ENCODE measurements at places on chromosomes 12 and 14. TPM values are rescaled to one million over a fixed set of nuclear protein-coding genes. Genes with fewer than 3 reads are reported as not detected.

The ACRBP gene
- 2.7 TPM for total RNA-seq

DNA sequence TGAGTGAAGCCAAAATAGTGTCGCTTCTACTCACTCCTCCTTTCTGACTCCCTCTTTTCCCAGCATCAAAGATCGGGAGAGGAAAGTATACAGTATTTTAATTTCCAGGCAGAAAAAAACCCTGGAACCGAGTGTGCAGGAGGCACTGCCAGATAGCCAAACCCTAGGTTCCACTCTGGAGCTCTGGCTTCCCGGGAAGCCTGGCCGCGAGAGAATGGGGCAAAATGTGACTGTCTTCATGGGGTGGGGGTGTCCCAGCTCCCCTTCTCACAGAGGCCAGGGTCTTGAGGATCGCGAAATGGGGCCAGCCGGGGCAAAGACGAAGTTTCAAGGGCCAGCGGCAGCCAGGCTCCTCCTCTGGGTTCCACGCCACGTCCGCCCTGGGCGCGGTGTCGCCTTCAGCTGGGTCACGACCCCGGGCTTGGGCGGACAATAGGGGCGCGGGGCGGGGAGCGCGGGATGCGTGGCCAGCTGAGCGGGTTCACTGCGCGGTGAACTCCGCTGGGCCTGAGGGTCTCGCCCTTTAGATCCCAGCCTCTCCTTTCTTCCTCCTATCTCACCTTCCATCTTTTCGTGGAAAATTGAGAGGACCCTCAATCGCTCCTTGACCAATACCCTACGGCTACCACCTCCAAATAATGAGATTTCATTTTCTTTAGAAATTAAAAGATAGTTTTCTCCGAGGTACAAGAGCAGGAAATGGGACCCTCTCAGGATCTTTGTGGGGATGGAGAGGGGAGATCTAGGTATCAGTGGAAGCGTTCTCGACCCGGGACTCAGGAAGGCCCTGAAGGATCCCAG lies 6.7 kb downstream of the HOXC4 start:
- no peaks in the 10 kb centered on the region for H3K36me3 ChIP-seq
- no peak overlapping the region for H3K4me3 ChIP-seq
- H3K4me1 ChIP-seq, result peaks cover 7% of the 10 kb centered on the region
- no peak overlapping the region for H3K27ac ChIP-seq
- DNase-seq, result no peak
- peaks cover 100% of the 10 kb centered on the region for H3K27me3 ChIP-seq

The NOS1 gene
- 0.11 TPM for total RNA-seq

- H3K36me3 ChIP-seq, result no peaks in the 10 kb centered on the region
- DNase-seq, result no peak
- no peaks in the 10 kb centered on the region for H3K27me3 ChIP-seq
- H3K27ac ChIP-seq, result no peak overlapping the region
- H3K4me1 ChIP-seq, result no peaks in the 10 kb centered on the region
Observed at GRCh38 chr12:1853716-1854115, 33.4 kb downstream of the LRTM2 start.

The VSIG10 gene
- 22.6 TPM for total RNA-seq

The RALGAPA1 gene
- total RNA-seq, result 31.7 TPM

The FOXG1 gene
- 1.5 TPM for total RNA-seq

- no peaks in the 10 kb centered on the region for H3K4me1 ChIP-seq
- no peak overlapping the region for H3K4me3 ChIP-seq
- H3K36me3 ChIP-seq, result no peaks in the 10 kb centered on the region
- no peaks in the 10 kb centered on the region for H3K27me3 ChIP-seq
- no peak overlapping the region for H3K27ac ChIP-seq
Observed at GRCh38 chr14:100012478-100013327, 52.5 kb upstream of the EVL start.

The IAPP gene
- 0.15 TPM for total RNA-seq

DNA sequence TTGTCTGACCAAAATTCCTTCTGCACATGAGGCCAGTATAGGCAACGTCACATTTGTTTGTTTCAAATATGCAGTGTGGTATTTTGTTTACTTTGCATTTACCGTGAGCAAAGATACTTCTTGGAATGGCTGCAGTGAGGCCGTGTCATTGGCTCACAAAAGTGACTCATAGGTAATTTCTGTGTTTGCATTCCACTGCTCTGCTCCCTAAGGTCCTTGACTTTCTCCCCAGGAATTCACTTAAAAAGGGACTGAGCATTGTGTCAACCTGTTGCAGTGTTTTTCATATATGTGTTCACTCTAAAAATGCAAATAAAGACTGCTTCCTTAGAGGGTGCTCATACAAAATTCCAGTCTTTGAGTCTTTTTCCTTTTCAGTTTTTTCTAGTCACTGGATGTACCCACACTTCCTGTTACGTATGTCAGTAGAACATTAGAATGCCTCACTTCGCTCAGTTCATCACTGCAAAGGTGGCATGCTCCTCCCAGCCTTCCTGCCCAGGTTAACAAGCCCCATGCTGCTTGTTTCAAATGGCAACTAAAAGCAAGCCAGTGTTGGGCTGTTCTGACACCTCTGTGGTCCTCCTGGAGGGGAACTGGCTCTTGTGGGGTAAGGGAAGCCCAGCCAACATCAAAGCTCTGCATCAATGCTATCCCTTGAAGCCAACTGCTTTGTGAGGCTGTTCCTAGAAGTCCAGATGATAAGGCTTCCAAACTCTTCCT lies 9.1 kb downstream of the C12orf76 start:
- no peak for DNase-seq
- no peaks in the 10 kb centered on the region for H3K36me3 ChIP-seq
- H3K27ac ChIP-seq, result no peak overlapping the region
- peaks cover 6% of the 10 kb centered on the region for H3K4me1 ChIP-seq
- no peaks in the 10 kb centered on the region for H3K27me3 ChIP-seq
- H3K4me3 ChIP-seq, result no peak overlapping the region

The ATL1 gene
- total RNA-seq, result 7.3 TPM

- no peak overlapping the region for H3K4me3 ChIP-seq
- no peaks in the 10 kb centered on the region for H3K36me3 ChIP-seq
- no peak for DNase-seq
- H3K4me1 ChIP-seq, result peaks cover 14% of the 10 kb centered on the region
Observed at GRCh38 chr14:104442631-104443390, 136.8 kb upstream of the C14orf180 start.

DNA sequence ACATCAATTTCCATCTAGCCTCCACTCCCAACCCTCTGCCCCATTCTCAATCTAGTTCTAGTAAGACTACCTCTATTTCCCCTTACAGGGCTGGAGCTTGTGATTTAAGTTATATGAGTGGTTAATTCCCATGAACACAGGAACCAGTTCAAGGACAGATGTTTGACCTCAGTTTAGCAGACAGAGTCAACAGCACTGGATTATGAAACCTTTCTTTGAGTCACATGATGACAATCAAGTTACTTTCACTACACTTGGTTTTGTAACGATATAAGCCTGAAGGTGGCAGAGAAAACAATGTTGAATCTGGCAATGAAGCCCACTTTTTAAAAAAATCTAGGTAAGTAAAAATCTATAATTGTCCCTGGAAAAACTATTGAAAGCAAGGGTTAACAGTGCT lies 1646.2 kb upstream of the FLRT2 start:
- H3K4me1 ChIP-seq, result no peaks in the 10 kb centered on the region
- H3K4me3 ChIP-seq, result no peak overlapping the region
- H3K36me3 ChIP-seq, result no peaks in the 10 kb centered on the region
- no peaks in the 10 kb centered on the region for H3K27me3 ChIP-seq

GRCh38 chr12:52063082-52063924 lies 6.5 kb upstream of the ATG101 start:
- peaks cover 9% of the 10 kb centered on the region for H3K4me1 ChIP-seq
- H3K27me3 ChIP-seq, result peaks cover 18% of the 10 kb centered on the region
- H3K36me3 ChIP-seq, result no peaks in the 10 kb centered on the region
- no peak for DNase-seq

- no peak overlapping the region for H3K27ac ChIP-seq
- H3K4me3 ChIP-seq, result no peak overlapping the region
- no peaks in the 10 kb centered on the region for H3K36me3 ChIP-seq
Observed at GRCh38 chr12:54565986-54566544, 16.7 kb downstream of the PDE1B start.

GRCh38 chr12:104314242-104314614 lies 10.7 kb downstream of the EID3 start:
- H3K4me1 ChIP-seq, result no peaks in the 10 kb centered on the region
- peaks cover 57% of the 10 kb centered on the region for H3K36me3 ChIP-seq
- no peaks in the 10 kb centered on the region for H3K27me3 ChIP-seq
- no peak overlapping the region for H3K4me3 ChIP-seq
- no peak for DNase-seq

- no peak overlapping the region for H3K27ac ChIP-seq
- DNase-seq, result no peak
- H3K4me1 ChIP-seq, result peaks cover 11% of the 10 kb centered on the region
- no peaks in the 10 kb centered on the region for H3K36me3 ChIP-seq
- no peak overlapping the region for H3K4me3 ChIP-seq
- no peaks in the 10 kb centered on the region for H3K27me3 ChIP-seq
Observed at GRCh38 chr14:89842837-89843236, 111.7 kb downstream of the EFCAB11 start.

GRCh38 chr12:68612202-68612601 lies 1.5 kb downstream of the RAP1B start:
- H3K27ac ChIP-seq, result no peak overlapping the region
- peak overlapping the region; percentile 94 for H3K4me3 ChIP-seq
- H3K4me1 ChIP-seq, result peaks cover 42% of the 10 kb centered on the region
- no peak for DNase-seq
- peaks cover 6% of the 10 kb centered on the region for H3K36me3 ChIP-seq

DNA sequence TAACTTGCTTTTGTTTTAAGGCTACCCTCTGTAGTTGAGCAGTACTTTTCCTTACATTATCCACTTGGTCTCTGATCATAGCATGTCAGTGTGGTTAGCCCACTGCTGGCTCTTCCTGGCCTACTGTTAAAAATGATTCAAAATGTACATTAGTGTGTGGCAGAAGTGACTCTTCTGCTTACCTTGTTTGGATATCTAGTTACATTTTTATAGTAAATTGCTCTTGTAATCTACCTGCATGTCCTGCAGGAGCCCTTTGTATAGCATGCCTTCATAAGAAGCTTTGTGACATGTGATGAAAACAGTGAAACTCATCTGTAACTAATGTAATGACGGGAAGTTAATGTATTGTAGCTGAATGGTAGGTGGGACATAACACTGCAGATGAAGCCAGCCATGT lies 8.1 kb downstream of the SPATS2 start:
- no peaks in the 10 kb centered on the region for H3K36me3 ChIP-seq
- H3K27me3 ChIP-seq, result no peaks in the 10 kb centered on the region
- DNase-seq, result no peak
- H3K4me3 ChIP-seq, result no peak overlapping the region
- H3K4me1 ChIP-seq, result no peaks in the 10 kb centered on the region

The CHGA gene
- 0.77 TPM for total RNA-seq

DNA sequence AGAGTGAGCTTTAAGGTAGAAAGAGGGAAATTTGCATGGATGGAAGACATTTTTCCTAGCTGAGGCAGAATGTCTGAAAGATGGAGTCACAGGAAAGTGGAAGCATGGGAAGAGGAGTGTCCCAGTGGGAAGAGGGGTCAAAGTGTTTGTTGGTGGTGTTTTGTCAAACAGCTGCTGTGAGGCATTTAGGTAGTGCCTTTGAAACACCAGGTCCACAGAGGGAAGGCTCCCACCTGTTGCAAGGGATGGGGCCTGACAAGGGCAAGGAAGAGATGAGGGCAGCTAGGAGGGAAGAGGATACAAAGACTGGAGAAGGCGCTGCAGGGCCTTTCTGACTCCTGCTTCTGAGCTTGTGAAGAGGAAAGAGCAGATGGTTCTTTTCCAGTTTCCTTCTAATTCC lies 91.8 kb upstream of the CISTR start:
- no peak for DNase-seq
- peaks cover 93% of the 10 kb centered on the region for H3K27me3 ChIP-seq
- H3K36me3 ChIP-seq, result no peaks in the 10 kb centered on the region
- H3K4me3 ChIP-seq, result no peak overlapping the region

DNA sequence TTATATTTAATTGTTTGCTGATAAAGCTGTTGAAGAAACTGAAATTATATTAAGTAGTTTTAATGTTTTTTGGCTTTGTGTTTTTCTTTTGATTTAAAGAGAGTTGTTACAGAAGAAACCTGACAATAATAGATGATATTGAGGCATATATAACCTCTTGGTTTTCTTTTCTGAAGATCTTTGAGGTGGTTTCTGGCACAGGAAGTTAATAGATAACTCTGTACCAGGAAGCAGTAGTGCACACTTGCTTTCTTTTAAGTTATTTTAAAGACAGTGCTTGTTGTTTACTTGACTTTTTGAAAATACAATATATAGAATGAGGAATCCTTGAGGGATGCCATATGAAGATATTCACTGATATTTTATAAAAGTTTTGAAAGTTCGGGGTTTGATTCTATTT lies 209.0 kb upstream of the FBXO33 start:
- H3K36me3 ChIP-seq, result no peaks in the 10 kb centered on the region
- no peak overlapping the region for H3K4me3 ChIP-seq
- no peak for DNase-seq
- no peak overlapping the region for H3K27ac ChIP-seq

The MYRFL gene
- 0.37 TPM for total RNA-seq

- no peaks in the 10 kb centered on the region for H3K27me3 ChIP-seq
- no peak overlapping the region for H3K27ac ChIP-seq
- peaks cover 10% of the 10 kb centered on the region for H3K4me1 ChIP-seq
Observed at GRCh38 chr12:63070709-63071108, 80.3 kb downstream of the AVPR1A start.

- H3K27ac ChIP-seq, result peak overlapping the region; percentile 96
- peak overlapping the region; percentile 4 for H3K4me3 ChIP-seq
- H3K4me1 ChIP-seq, result peaks cover 56% of the 10 kb centered on the region
Observed at GRCh38 chr12:109605599-109606228, 32.1 kb downstream of the MVK start.

DNA sequence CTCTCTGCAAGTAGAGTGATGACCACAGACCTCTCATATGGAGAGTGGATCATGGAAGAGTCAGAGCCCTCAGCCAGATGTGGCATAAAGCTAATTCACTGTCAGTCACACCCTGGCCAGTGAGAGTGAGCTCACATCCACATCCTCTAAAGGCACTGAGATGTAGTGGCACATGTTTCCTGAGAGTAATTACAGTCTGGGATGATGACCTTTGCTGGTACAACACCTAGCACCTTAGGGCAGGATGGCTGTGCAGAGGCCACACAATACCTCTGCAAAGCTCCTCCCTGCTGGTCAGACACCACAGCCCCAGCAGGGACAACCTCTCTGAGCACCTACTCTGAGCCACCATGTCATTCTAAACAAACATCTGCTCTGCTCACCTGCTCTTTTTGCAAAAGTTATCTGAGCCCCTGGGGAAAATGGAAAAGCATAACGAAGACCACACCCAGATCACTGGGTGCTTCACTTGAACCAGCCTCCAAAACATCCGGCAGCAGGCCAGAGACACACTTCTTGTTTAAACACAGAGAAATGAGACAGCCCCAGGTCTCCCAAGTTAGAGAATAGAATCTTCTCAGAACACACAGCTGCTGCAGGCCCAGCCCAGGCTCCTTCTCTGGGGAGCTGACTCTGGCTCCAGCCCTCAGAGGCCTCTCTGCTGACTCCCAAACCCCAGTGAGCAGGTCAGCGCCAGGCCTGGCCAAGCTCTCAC lies 30.3 kb downstream of the PITPNM2 start:
- no peaks in the 10 kb centered on the region for H3K4me1 ChIP-seq
- no peak overlapping the region for H3K27ac ChIP-seq
- peaks cover 29% of the 10 kb centered on the region for H3K27me3 ChIP-seq
- H3K36me3 ChIP-seq, result no peaks in the 10 kb centered on the region
- DNase-seq, result no peak
- no peak overlapping the region for H3K4me3 ChIP-seq

GRCh38 chr14:32512348-32512747 lies 183.2 kb downstream of the AKAP6 start:
- no peaks in the 10 kb centered on the region for H3K4me1 ChIP-seq
- H3K27me3 ChIP-seq, result no peaks in the 10 kb centered on the region
- no peaks in the 10 kb centered on the region for H3K36me3 ChIP-seq
- H3K4me3 ChIP-seq, result no peak overlapping the region
- DNase-seq, result no peak
